Stimulated activated CD8-positive, alpha-beta memory T cell treated with anti-CD3 and anti-CD28 coated beads, Interleukin-2, amount 100 ng/mL, for 1 hour (primary cell): ENCODE measurements at places on chromosomes 2 and 18.

GRCh38 chr2:205198140-205198525 lies 484.2 kb upstream of the NRP2 start:
- no peak for DNase-seq

GRCh38 chr2:136136931-136137330 lies 19.0 kb upstream of the CXCR4 start:
- DNase-seq = no peak

DNA sequence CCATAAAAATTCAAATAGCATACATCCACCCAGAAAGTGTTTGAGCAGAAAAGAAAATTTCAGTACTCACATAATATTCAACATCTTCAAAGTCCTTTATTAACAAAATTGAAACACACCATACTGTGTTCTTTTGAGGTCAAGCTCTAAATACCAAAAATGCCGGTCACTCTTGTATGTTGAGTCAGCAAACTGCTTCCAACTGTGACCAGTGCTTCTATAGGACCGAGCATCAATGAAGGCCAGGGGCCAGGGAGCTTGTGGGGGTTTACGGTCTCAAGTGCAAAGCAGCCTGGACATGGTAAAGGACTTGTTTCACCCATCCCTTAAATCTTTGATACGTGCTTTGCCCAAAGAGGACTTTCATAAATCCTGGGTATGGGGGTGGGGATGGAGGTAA lies 112.7 kb upstream of the REV1 start:
- no peak for DNase-seq

DNA sequence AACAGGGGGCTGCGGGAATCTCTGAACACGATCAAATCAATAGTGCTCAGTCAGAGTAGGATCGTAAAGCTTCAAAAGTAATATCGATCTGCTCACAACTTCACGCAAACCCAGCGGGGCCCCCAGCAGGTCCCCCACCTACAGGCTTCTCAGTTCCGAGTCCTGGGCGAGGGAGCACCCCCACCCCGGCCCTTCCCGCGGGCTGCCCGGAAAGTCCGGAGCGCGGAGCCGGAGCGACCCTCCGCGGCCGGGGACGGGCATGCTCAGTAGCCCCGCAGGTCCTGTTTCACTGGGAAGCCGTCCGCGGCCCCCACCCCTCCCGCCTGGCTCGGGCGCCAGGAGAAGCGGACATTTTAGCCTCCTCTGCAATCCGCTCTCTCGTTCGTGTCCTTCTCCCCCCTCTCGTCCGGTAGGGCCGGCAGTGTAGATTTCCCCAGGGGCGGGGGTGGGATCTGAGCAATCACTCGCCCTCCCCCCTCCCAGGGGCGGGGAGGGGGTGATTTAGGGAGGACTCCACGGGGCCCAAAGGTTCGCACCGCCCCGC lies 3.3 kb upstream of the SPRED2 start:
- peak; percentile 5 for DNase-seq

- no peak for DNase-seq
Measured at GRCh38 chr2:30683236-30683956, 123.8 kb downstream of the CAPN13 start.

DNA sequence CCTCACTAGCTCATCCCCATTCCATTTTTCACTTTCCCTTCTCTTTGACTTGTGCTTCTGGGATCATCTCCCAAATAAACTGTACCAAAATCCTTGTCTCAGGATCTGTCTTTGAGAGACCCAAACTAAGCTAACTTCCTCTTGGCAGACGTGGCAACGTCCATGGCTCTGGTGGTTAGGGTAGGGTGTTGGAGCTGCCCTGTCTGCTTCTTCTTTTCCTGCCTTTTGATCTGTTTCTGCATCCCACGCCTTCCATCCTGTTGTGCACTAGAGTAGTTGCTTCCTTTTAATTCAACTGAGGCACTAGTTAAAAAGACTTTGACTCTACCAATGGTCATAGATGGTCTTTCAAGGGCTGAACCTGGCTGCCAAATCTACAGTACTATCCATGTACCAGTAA lies 5.5 kb upstream of the MAP4K4 start:
- no peak for DNase-seq

DNA sequence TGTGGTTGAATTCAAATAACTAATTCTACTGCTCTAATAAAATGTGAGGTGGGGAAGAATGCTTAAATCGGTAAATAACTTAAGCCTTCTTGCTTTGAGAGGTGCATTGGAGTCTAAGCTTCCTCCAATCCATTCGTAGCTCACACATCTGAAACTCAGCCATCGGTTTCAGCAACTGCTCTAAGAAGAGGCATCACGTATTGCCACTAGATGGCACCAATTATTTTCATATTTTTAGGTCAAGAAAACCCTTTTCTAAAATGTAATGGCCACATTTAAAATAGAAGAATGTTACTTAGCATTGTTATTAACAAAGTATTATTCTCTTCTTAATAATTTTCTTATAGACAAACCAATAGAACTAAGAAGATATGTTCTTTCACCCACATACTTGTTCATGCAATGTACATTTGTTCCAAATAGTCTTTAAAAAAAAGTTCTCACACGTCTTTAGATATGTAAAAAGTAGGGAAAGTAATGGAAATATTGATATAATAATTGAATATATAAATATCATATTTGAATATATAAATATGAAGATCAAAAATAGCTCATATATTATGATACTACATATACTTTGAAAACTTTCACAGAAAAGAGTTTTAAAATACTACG lies 229.8 kb downstream of the CCDC178 start:
- no peak for DNase-seq

GRCh38 chr18:35756506-35757117 lies 175.1 kb downstream of the GALNT1 start:
- peak; percentile 4 for DNase-seq

DNA sequence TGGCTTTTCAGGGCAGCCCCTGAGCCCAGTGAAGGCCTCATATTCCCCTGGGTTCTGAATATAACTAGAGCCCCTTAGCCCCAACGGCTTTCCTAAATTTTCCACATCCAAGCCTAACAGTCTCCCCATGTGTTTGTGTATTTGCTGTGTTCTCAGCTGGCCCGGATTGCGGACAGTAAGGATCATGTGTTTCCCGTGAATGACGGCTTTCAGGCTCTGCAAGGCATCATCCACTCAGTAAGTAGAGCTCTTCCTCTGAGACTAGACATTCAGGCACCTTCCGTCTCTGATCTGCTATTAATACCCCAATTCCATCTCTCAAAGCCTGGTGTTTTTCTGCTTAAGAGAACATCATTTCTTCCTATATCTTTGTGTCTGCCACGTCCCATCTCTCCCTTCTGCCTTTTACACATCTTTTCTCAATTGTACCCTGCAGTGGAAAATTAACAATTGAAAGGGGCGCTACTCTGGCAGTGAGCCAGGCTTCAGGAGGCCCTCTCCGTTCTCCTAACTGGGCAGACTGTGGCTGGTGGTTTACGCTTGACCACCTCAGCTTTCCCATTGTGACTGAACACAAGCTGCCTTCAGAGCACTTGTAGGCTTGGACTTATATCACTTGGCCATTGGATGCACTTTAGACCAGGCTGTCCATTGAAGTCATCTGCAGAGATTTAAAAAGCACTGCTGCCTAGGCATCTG lies 64.4 kb downstream of the ANTXR1 start:
- no peak for DNase-seq

DNA sequence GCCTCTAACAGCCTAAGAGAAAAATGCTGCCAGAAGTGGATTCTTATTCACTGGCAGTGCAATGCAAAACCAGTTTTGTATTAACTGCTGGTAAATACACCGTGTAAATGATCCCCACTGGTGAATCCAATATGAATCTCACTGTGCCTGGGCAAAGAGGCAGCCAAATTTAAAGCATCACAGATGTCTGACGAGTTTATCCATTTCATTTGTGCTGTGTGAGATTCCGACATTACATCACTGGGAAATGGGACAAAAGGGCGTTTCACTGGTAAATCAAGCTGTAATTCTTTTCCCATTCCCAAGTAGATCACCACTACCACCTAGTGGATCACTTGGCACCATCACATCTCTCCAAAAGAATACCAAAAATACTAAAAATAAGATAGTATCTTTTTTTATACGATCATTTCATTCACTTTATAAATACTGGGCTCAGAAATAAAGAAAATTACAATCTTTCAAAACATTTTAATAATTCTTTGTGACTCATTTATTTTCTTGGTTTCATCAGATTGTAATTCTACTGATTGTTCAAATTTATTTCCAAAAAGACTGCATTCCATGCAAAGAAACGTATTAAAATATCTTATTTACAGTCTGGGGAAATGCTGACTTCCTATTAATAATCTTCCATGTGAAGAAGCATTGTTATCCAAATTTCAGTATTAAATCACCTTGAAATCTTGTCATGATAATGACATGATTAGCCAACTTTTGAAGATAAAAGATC lies 125.6 kb downstream of the GRB14 start:
- no peak for DNase-seq

DNA sequence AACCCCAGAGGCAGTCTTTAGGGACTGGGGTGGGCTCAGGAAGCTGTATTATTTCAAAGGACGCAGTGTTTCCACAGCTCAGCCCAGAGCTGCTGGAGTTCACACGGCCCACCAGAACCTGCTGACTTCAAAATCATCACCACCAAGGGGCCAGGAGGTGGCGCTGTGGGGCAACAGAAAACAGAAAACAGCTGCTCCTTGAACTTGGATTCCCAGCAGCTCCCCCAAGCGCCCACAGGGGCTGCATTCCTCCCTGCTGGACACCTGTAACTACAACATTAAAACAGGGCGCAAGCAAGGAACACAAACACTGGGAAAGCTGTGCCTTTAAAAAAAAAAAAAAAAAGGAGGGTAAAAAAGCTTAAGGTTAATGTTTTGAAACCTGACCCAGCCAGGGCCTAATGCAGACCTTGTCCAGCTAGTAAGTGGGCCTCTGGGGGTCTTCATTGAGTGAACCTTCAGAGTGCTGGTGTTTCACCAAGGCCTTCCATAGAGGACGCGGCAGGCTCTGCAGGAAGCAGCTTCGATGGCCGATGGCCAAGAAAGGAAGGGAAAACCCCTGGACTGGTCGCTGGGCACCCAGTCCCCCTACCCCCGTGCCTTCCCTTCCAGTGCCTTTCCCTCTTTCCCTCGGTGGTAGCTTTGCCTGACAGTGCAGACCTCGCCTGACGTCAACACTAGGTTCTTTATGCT lies 25.9 kb downstream of the MLPH start:
- DNase-seq = peak; percentile 55

DNA sequence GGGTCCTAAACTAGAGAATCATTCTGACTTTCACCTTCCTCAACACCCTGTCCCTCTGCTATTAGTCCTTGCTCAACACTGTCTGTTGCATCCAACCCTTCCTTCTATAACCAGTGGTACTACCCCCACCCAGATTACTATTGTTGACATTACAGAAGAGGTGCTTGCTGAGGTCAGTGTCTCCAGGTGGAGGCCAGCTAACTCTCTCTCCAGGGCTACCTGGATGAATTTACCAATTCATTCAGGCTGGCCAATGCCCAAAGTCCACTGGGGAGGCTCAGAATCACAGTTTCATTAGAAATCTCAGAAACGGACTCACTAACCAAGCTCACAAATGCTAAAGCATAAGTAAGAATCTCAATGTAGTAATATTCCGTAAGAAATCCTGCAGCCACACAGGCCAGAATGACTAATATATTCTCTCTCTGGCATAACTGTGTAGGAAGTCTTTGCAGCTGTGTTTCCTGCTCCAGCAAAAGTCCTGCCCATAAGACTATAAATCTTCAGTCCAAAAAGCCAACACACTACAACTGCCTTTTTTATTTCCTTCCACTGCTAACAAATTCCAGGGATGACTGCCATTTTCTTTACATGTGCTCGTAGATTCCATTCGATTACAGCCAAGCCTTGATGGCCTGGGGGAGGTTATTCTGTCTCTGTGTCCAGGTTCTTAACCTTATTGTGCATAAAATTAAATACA lies 10.0 kb upstream of the TTR start:
- no peak for DNase-seq

GRCh38 chr2:15766303-15766861 lies 174.0 kb upstream of the MYCN start:
- no peak for DNase-seq

- DNase-seq = no peak
Measured at GRCh38 chr2:151350579-151351195, 6.7 kb upstream of the TNFAIP6 start.

- DNase-seq = no peak
Measured at GRCh38 chr2:74567881-74568280, 13.4 kb downstream of the DOK1 start.

GRCh38 chr18:72995558-72995957 lies 127.8 kb upstream of the NETO1 start:
- DNase-seq = no peak

DNA sequence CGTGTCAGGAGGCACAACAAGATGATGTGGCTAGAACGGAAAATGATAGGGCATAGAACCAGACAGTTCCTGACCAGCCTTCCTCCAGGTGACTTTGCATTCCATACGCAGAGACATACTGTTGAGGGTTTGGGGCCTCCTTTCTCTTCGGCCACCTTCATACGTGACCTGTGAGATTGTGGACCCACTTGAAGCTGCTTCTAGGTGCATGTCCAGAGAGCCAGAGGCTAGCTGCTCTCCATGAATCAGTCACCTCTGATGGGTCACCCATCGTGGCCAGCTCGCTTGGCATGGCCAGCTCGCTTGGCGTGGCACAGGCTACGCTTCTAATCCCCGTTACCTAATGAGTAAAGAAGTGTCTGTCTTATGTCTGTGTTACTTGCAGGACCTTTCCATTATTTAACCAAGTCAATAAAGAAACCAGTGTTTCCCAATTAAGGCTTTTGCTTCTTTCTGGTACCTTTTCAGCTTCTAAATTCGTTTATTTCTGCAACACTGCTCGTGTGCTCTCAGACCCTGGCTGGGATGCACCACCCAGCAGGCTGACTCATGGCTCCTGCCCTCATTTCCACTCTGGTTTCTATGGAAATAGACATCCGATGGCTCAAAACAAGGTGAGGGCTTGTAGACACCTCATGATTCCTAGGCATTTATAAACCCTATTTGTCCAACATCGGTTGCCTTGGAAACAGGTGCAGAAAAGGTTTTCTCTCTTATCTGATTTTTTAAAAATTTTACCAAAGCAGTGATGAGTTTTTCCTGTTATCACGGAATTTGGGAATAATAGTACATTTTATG lies 86.7 kb upstream of the B3GNT7 start:
- DNase-seq = no peak

- DNase-seq = no peak
Measured at GRCh38 chr2:166333801-166334200, 41.9 kb downstream of the SCN9A start.

- DNase-seq = no peak
Measured at GRCh38 chr2:101396316-101396717, 9.0 kb upstream of the CREG2 start.

DNA sequence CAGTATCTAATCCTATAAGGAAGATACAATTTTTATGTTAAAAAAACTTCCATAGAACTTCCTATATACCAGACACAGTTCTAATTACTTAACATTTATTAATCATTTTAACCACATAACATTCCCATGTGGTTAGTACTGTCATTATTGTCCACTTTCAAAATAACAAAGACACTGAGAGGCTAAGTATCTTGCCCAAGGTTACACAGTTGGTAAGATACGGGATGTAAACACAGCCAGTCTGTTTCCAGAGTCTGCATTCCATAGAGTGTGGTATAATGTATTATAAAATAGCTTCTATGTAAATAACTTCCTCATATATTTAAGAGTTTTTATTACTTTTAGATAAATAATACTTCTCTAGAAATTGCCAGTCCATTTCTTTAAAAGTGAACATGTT lies 383.3 kb upstream of the ETAA1 start:
- DNase-seq = no peak

- DNase-seq = no peak
Measured at GRCh38 chr2:74499267-74499939, at the start of gene LBX2. TSS of gene LBX2 (minus strand) at chr2:74499603. CDS start at chr2:74499537, 66 bp downstream.
